ENCODE measurements at places on chromosomes 7 and 10.

DNA sequence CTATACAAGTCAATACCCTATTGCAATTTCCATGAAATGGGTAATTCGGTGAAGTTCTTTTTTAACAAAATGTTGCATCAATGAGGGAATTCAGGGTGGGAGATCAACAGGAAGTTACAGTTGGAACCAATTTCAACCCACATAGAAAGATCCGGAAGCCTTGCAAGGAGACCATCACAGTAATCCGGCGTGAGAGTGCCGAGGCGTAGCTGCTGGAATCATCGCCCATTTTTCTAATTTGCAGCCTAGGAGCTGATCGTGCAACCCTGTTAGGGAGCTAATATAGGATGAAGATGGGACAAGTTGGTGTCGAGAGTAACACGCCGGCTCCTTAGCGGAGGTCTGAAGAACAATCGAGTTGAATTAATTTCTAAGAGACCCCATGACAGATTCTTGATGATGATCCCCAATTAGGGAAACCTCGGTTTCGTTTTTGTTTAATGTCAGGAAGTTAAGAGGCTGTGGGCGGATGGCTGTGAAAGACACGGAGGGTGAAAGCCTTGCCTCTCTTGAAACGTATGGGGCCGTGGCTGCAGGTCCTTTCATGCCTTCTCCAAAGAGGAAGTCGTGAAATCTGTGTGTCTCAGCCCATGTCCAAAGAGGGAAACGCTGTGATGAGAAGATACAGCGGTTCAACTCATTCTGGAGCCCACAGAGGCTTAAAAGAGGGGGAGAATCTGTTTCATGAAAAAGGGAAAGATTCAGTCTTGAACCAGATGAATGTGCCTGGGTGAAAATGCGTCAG is 51.2 kb upstream of the CARD11 start:
- DNase-seq = peak; percentile 44

DNA sequence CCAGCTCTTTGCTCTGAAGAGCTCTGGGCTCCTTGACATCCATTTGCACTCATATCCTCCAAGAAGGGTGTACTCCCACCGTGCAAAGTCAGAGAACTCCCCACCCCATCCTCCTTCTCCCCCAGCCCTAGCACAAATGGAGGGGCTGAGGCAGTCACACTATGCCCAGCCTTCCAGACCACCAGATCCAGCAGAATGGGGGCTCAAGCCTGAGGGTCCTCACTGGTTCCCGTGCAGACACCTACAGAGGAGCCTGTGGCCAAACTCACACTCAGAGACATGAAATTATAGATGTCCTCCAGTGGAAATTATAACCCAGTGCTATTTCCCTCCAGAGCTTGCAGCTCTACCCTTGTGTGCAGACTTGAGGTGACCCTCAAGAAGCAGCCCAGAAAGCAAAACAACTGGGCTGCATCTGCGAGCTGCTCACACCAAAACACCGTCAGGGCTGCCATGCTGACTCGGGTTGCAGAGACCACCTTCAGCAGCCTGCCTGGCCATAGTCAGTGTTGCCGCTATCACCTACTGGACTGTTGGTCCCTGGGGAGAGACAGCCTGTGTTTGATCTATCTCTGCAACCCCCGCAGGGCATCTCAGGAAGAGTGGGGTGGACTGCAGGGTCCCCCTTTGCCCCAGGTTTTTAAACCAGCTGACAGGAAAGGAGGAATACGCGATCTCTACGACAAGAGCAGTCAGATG is 7.4 kb downstream of the ZNF488 start:
- DNase-seq = no peak

GRCh38 chr7:30694218-30694745 is 12.0 kb upstream of the CRHR2 start:
- no peak for DNase-seq

DNA sequence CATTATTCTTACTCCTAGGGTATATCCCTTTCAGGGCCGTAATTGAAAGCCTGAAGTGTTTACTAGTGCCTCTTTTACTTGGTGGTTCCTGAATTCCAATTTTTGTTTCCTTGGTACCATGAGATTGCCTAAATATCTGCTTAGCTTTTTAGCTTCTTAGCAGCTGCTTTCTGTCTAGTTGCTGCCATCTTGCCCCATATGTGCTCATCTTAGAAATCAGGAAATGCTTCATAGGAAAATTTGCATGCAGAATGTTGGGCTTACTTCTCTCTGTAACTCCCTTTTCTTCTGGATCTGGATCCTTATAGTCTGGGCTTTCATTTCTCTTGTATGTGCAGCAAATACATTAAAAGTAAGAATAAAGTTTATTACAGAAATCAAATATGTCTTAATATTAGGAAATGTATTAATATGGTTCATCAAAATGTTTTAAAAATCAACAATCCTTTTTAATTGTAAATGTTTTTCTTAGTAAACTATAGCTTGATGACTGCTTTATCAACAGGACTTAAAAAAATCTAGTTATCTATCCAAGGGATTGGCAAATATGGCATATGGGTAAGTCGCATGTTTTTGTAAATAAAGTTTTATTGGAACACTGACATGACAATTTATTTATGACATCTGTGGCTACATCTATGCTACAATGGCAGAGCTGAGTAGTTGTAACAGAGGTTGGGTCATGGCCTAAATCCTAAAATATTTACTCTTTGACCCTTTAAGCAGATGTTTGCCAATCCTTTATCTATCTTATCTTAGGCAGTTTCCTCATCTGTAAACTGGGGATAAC is 73.5 kb upstream of the CDK6 start:
- no peak for DNase-seq

DNA sequence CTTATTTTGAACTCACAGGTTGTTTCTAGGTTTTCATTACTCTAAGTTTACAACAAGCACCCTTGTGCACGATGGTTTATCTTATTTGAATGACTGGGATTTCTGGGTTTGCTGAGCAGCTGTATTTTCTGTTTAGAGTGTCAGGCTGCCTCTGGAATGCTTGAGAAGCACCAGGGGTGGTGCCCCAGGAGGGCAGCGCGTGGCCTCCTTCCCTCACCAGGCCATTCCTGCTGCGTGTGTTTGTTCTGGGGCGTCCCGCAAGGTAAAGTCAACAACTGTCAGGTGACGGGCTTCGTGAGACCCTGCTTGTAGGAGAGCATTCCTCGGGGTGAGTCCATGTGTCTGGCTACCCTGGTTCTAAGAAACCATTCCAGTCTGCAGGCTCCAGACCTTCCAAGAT is 54.9 kb downstream of the FAM171A1 start:
- no peak for DNase-seq

DNA sequence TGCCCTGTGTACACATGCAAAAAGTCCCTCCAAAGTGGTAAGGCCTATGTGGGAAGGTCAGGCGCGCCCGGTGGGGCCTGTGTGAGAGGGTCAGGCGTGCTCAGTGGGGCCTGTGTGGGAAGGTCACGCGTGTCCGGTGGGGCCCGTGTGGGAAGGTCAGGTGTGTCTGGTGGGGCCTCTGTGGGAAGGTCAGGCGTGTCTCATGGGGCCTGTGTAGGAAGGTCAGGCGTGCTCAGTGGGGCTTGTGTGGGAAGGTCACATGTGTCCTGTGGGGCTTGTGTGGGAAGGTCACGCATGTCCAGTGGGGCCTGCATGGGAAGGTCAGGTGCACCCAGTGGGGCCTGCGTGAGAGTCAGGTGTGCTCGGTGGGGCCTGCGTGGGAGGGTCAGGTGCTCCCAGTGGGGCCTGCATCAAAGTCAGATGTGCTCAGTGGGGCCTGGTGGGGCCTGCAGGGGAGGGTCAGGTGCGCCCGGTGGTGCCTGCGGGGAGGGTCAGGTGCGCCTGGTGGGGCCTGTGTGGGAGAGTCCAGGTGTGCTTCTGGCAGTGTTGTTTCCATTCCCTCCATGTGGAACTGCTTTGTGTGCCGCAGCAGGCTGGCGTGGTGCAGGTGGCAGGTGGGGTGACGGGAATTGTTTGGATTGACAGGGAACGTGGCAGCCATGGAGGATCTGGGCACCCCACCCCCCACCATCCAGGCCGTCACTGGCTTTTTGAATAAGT is 15.4 kb downstream of the LRRC27 start:
- no peak for DNase-seq

DNA sequence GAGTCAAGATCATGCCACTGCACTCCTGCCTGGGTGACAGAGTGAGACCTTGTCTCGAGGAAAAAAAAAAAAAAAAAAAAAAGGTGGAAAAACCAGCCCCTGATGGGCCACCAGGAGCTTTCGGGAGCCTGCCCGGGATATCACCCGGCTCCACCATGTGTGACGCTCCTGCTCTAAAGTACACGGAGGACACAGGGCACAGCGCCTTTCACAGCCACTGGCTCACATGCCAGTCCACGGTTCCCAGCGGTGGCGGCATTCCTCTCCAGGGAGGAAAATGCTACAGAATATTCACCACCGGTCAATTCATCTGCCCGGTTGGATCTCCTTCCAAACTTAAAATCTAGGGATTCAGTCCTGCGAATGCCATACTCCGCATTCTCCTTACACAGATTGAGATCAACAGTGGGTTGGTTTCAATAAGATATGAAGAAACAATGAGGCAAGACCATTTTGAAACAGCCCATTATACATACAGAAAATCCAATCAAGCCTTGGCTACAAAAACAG is 81.2 kb downstream of the CTBP2 start:
- no peak for DNase-seq

- no peak for DNase-seq
Measured at GRCh38 chr7:83870515-83870914, 221.6 kb upstream of the SEMA3E start.
